ENCODE measurements at places on chromosomes 3 and 15.
A peak's percentile ranks its signal among the peaks of the same experiment; 100 is the strongest.

DNA sequence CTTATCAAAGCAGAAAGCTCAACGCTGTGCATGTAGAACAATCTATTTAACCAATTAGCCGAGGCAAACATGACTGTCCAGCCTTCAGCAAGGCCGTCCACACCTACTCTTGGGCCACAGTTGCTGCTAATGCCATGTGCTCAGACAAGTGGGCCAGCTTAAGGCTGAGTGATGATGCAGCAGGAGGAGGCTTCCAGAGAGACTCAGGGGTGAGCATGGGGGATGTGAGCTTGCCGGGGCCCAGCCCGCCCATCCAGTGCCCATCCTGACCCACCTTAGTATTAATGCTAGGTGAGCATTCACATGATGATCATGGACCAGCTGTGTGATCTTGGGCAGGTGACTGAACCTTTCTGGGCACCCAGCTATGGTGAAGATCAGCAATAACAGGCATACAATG, 150.1 kb downstream of the TPRA1 start:
- no peak for DNase-seq

DNA sequence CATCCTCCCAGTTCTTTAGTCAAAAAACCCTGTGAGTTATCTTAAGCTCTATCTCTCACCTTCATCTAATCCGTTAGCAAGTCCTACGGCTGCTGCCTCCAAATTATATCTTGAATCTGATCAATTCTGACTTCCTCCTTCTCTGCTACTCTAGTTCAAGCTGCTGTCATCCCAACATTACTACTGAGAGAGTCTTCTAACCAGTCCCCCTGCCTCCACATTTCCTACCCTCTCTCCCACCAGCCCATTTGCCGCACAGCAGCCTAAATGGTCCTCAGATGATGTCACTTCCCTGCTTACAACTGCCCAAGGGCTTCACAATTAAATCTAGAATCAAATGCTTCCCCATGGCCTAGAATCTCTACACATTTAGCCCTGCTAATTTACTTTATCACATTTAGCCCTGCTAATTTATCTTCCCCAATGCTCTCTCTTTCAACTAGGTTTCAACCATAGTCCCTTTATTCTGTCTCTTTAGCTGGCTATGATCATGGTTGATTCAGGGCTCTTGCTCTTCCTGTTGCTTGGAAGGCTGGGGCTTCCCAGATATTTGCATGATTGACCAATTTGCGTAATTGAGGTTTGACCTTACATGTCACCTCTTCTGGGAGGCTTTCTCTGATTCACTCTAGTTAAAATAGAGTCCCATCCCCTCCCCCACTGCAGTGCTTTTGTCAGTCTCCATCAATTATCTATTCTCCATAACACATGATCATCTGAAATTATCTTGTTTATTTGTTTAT, 11.0 kb upstream of the ARL14 start:
- no peak for DNase-seq

GRCh38 chr3:95971573-95971972, 842.8 kb upstream of the EPHA6 start:
- DNase-seq: no peak

GRCh38 chr3:66496746-66497145, 4.1 kb downstream of the LRIG1 start:
- DNase-seq: no peak

GRCh38 chr3:185823078-185824044, 1.5 kb downstream of the IGF2BP2 start:
- peak; percentile 6 for DNase-seq

DNA sequence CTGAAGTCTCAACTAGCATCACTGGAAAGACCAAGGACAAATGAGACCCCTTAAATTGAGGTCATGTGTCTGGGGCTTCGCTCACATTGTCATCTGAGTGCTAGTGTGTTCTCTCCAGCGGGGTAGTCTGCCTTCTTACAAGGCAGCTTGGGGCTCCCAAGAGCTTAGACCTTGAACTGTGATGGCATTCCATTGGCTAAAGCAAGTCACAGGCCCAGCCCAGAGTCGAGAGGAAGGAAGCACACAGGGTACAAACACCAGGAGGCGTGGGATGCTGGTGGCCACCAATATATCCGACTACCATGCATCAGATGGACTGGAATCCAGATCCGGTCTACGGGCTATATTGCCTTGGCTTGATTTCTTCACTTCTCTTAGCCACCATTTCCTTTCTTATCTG, 31.5 kb upstream of the DYNC1LI1 start:
- DNase-seq: no peak

DNA sequence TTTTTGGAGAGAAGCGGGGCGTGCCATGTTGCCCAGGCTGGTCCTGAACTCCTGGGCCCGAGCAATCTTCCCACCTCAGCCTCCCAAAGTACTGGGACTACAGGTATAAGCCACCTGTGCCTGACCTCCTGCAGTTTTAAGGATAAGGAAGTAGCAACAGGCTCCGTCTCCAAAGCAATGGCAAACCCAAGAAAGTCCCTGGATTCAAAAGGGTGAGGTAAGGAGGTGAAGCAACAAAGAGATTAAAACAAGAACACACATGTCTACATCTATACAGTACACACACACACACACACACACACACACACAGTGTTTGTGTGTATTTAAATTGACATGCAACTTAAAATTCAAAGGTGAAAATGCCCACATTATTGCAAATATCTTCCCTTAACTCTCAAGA, 58.9 kb downstream of the ABCC5 start:
- no peak for DNase-seq

DNA sequence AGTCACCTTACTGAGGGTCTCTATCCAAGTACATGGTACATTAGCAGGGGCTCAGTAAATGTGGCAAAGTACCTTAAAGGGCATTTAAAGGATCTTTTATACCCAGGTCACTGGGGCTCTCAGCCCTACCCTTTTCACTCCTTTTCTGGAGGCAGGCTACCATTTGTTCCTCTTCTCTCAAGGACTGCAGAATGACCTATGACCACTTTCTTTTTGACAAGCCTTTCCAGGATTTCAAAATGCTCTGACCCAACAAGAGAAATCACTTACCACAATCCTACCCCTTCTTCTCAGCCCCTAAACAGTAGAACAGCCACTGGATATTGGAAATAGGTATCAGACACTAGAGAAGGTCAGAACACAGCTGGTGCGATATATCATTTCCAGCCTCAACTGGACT, 221.8 kb upstream of the TPRG1 start:
- DNase-seq: no peak

DNA sequence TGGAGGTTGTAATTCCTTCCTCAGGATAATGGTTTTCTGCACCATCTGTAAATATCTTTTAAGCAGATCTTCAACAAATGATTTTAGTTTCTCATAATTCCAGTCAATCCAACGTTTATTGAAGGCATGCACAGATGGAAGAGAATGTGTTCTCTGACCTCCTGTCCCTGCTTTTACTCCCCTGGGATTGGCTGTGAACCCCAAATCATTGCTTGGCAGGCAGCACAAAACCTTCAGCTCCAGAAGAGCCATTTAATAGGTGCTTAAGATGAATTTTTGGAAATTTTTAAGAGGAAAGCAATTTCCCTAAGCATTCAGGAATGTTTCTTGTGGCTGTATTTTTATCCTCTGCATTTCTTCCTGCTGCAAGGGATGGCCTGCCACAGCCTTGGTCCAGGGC, 25.5 kb upstream of the THSD4 start:
- no peak for DNase-seq

GRCh38 chr3:1072041-1072440, 20.8 kb upstream of the CNTN6 start:
- no peak for DNase-seq

- no peak for DNase-seq
Observed at GRCh38 chr3:7000501-7000900, 139.6 kb downstream of the GRM7 start.

Data from DMS79 treated with DMSO at 0.1 percent for 48 hours (cell line).